ENCODE measurements at places on chromosomes 11 and 22.

DNA sequence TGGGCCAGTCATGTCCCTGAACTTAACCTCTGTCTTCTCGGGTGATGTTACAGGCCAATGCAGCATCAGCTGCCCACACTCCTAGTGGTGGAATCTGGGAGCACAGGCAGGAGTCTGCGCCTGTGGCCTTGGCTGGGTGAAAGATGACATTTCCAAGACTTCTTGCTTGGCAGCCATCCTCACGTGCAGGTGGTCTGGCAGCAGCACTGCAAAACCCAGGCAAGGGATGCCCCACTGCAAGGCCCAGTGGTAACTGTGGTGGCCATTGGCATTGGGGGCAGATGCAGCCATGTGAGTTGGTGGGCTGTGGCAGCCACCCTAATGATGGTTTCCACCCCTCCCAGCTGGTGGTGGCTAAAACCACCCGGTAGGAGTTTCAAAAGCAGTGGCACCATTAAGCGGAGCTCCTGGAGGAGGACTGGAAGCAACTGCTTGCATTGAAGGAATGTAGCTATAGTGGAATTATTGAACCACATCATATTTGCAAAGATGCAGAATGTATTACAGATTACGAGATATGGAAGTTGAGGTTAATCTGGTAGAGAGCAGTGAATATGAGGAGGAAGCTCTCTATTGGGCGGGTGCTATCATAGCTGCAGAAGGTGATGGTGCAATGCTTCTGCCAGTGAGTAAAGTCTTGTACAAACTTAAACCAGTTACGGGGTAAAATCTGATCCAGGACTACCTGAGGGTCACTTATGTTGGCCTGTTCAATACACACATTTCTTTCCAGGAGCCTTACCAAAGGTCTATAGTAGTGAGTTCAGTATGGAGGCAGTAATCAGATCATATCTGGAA, 120.7 kb upstream of the TOP3B start:
- no peak for DNase-seq

DNA sequence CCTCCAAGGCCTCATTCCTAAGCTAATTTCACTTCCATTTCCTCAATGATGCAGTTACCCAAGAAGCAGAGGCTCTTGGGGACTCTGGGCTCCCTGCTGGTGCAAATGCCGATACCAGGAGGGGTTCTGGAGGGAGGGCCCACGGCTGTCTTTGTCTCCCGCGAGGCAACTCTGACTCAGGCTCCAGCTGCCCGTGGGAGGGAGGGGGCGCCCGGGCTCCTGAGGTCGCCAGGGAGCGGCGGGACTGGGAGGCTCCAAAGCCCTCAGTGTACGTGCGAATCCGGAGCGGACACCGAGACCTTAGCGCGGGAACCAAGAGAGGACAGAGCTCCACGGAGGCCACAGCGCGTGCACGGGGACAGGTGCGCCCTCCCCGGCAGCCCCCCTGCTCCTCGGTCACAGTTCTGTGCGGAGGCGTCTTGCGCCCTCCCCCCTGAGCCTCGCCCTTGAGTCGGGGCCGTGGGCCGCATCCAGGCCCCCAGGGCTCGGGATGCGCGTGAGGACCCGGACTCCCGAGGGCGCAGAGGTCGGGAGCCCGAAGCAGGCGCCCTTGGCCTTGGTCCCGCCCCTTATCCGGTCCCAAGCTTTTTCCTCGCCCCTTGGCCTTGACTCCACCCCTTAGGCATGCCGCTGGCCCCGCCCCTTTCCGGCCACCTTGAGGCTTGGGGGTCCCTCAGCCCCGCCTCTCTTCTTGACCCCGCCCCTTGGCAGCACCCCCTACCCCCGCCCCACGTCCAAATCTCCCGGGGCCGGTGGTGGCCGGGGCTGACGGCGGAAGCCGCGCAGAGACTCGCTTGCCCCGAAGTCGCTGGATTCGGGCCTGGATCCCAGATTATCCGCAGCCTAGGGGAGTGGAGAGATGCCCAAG, 4.7 kb upstream of the SHISA8 start:
- DNase-seq: no peak

GRCh38 chr11:3939211-3939610, 83.7 kb downstream of the STIM1 start:
- DNase-seq: no peak

DNA sequence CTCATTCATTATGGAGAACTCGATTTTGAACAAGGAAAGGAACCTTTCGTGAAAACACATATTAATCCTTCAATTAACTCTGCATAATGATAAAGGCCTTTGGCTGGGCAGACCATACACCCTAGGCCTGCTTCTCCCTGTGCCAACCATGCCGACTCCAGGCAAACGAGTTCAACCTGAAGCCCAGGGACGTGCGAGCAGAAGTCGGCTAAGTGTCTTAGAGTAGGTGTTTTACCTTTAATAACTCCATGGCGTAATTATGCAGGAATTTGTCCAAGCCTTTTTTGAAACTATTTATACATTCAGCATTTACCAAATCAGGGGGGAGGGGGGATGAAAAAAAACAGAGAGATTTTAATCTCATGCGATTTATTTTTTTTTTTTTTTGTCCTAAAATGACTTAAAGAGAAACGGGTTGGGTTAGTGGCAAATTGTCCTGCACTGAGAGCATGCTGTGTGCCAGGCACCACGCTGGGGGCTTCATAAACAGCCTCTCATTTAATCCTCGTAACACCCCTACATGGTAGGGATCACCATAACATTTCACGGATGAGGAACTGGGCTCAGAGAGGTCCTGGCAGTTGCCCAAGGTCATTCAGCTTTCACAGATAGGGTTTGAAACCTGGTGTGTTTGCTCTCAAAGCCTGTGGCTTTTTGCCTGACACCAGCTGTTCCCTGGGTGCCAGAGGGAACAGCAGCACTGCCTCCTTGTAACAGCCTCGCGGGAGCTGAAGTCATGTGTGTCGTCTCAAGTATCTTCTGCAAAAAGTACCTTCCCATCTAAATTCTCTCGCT, 423.9 kb downstream of the MN1 start:
- DNase-seq: no peak

DNA sequence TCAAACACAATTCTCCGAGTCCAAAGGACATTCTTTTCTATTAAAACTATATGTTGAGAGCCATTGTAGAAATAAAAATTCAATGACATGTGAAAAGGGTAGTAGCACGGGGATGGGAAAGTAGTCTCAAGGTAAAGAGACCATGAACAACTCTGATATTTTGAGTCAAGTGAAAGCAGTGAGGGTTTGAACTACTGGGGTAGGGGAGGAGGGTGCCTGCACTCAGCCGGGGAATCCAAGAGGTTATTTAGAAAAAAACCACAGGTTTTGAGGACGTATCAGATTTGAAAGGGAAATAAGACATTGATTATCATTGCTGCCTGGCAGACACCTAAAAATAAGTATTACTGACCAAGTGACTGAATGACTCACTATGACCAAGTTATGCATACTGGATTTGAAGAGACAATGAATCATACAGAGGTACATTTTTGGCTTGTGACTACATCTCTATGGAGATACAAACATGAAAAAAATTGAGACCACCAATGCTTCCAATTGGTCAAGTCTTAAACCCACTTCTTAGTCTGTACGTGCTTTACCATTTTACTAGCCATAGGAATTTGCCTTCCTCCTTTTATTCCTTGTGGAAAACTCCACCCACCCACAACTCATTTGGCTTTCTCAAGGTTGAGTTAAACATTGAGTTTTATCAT, 2.2 kb upstream of the OR52H1 start:
- no peak for DNase-seq

GRCh38 chr22:24952837-24953383, 394 bp downstream of the KIAA1671 start:
- peak; percentile 79 for DNase-seq

DNA sequence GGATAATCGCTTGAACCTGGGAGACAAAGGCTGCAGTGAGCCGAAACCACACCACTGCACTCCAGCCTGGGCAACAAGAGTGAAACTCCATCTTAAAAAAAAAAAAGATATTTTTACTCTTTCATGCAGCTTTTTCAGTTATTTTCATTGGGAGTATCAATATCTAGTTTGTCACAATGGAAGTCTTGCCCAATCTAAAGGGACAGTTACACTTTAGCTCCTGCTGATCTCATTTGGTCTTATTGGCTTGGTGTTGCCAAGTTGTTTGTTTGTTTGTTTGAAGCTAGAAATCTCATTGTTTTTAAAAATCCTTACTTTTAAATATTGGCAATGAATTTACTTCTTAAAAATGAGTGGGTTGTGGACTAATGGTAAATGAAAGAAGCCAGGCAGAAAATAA, 24.7 kb downstream of the CEP295 start:
- DNase-seq: no peak

- DNase-seq: no peak
These were observed 29.0 kb upstream of the CREB3L1 start for GRCh38 chr11:46248289-46249102.

- no peak for DNase-seq
These were observed 9.2 kb downstream of the PKP3 start for GRCh38 chr11:403021-403760.

Measured in HuH-7 (cell line).